ENCODE measurements at places on chromosomes 6 and 20.

GRCh38 chr6:112603726-112604125, 256.6 kb downstream of the RFPL4B start:
- DNase-seq: no peak

- no peak for DNase-seq
Measured at GRCh38 chr6:14060971-14061370, 56.6 kb upstream of the CD83 start.

DNA sequence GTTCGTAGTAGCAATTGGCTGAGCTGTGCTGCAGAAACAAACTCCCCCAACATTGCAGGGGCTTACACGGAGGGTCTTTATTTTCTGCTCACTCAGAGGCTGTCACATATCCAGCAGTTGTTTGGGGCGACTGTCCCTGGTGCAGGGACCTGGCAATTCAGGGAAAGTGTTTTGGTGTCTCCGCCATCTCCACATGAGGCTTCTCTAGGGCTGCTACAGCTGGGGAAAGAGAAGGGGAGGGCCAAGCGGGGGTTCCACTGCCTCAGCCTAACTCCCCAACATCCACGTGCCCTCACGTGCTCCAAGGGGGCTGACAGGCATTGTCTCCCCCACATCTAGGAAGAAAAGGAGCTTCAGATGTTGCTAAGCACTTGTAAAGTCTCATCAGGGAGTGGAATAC, 61.3 kb upstream of the NXT1 start:
- no peak for DNase-seq

GRCh38 chr20:10277616-10278015, 59.0 kb downstream of the SNAP25 start:
- DNase-seq: no peak

DNA sequence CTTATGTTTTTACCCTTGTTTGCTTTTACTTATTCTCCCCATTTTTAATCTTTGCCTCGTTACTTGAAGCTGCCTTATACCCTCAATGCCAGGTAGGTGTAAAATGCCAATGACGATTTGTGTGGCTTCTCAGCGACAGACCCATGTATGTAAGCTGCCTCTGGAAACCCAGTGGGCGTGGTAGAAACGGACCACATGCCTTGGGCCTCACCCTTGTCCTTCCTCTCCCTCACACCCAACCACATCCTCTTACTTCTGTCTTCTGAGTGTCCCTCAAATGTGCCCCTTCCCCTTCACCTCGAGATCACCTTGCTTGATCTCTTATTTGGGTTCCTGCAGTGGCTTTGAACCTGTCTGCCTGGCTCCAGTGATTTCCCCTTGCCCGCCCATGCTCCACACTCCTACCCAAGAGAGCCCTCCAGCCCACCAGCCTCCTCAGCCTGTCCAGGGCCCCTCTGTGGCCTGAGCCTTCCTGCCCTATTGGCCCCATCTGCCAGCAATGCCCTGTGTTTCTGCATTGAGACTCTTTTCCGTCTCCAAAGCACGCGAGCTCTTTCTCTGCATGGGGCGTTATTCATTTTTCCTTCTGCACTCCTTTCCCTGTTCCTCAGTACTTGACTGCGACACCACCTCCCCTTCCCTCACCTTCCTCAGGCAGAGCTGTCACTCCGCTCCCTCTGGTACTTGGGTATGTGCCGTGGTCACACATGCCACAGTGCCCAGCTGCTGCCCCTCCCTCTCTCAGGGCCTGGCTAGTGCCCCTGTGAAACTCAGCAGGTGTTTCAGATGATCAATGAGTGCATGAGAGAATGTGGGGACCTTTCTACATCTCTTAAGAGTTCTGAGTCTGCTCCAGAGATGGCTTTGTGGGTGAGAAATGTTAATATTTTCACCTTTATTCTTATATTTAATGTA, 115.4 kb downstream of the SLX4IP start:
- DNase-seq: no peak

DNA sequence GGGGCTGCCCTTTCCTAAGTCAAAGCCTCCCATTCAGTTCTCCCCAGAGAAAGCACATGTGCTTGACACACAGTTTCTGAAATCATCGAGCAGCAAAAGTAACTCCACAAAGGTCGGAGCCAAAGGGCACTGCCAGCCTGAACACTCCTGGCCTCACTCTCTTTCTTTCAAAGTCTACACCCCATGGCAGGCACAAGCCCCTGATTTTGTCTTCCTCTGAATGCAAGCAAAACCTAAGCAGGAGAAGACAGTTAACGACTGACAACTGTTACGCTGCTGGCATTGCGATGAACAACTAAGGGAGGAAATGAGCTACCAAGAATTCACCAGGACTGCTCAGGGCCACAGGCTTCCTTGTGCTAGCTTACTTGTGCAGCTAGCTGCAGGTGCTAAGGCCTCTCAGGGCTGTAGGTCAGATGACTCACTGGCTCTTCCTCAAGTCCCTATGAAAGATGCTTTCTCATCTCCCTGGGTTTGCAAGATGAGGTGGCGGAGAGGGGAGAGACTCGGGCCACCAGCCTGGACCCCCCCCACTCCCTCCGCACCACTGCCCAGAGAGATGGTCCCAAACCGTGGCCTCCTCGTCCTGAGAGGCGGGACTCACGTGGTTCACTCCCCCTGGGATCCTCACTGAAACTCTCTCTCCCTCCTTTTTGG, 208.2 kb downstream of the DLL1 start:
- DNase-seq: no peak

DNA sequence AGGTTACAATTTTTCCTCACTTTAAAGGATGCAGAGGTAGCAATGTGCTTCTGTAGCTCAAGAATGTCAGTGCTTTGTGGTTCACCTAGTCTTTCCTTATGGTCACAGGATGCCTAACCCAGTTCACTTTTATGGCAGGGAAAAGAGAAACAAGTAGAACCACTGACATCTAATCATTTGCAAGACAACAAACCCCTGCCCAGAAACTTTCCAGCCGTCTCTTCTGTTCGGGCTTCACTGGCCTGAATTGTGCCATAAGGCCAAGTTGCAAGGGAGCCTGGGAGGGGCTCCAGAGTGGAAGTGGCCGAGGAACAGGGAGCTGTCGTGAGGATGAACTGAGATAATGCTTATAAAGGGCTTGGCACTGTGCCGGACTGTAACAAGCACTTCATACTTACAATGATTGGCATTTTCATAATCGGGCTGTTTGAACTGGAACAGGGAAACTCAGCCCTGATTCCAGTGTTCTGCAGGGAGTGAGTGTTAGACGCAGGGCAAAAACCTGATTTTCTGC, 212.6 kb downstream of the BCAS1 start:
- DNase-seq: no peak

- no peak for DNase-seq
Measured at GRCh38 chr6:96702626-96703025, 134.7 kb downstream of the GPR63 start.

DNA sequence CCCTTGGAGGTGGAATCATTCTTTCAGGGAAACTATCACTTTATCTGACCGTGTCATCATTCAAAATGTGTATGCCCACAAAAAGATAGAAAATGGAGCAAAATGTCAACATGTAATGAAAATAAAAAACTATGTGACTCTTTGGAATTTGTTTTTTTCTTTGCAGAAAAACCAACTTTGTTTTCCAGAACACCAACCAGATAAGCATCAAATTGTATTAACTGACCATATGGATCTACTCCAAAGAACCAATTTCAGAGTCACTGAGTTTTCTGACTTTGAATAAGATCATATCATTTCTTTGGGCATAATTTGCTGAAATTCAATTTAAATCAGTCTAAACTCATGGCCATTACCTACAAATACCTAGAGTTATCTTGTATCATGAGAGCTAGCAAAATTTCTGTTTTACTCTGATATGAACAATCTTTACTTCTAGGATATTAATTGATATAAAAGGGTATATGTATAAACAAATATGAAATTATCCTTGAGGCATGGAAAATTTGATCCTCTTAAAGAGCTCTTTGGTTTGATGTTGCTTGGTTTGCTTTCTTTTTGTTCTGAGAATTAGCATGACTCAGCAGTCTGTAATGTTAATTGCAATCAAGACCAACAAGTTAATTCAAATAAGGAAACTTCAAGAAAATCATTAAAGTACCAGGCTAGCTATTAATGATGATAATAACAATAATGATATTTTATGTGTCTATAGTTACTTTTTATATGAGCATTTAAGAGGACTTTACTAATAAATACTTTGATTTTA, 444.4 kb upstream of the MARCKS start:
- DNase-seq: no peak

DNA sequence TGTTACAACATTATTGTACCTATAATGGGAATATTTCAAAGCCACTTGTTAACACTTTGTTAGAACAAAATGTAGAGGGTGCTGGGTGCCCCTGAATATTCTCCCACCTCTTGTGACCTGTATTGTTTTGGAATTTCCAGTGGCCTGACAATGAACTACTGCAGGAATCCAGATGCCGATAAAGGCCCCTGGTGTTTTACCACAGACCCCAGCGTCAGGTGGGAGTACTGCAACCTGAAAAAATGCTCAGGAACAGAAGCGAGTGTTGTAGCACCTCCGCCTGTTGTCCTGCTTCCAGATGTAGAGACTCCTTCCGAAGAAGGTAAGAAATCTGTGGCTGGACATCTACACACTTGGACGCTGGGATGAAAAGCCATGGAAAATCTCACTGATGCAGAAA, 28.9 kb downstream of the PLG start:
- DNase-seq: no peak

- no peak for DNase-seq
Measured at GRCh38 chr6:84779380-84779779, 15.0 kb upstream of the TBX18 start.

DNA sequence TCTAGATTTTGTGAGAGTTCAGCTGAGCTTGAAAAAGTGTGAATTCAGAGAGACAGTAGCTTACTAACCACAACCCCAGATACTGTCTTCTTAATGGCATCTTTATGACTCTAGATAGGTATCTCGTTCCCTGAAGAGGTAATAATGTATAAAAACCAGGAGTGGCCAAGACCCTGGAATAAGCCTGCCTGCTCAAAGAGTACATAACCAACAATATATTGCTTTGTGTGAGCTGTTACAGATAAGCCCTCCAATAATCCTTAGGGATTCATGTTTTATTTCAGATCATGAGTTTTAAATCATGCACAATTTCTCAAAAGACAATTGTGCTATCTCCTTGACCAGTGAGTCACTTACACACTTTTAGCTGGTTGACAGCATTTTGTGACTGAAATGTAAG, 327.8 kb upstream of the ADGRB3 start:
- DNase-seq: no peak

DNA sequence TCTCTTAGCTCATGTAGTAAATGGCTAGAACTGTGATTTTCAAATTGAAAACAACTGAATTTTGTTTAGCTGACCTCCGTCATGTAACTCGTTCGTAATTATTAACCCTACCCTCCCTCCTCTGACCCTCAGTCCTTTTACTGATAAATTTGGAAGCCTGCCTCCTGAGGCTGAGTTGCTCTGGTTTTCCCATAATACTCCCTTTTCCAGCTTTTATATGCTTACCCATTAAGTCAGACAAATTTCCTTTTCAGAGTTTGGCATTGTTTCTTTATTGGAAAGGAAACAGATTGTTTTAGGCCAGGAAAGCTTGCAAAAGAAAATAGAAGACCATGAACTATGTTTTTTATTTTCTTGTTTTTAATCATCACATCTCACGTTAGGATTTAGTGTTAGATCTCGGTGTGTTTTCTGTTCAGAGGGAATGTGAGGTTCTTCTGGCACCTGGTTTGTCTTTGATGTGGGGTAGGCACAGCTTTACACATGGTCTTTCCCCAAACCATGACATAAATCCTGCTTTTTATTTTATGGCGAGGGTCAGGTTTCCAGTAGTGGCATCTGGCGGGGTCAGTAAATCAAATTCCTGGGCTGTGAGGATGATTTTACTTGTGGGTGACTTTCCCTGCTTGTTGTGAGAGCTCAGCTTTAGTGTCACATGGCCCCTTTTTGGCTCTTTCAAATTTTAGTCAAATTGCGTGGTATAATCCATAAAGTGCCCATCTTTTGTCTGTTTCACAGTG, 24.5 kb downstream of the PLCB4 start:
- DNase-seq: no peak

- no peak for DNase-seq
Measured at GRCh38 chr6:24149836-24150235, 23.8 kb downstream of the NRSN1 start.

DNA sequence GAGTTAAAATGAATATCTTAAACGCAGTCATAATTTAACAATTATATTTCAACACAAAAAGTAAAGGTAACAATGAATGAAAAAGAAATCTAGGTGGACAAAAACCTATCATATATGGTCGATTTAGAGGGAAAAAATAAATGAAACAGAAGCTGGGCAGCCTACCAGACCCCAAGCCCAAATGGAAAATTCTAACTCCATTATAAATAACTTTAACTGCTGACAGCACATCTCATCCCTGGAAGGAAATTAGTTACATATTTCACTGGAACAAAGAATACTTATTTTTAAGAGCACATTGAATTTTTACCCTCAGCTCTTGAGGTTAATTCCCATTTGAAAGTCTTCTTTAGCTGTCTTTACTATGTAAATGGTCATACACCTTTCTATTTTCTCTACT, 39.1 kb downstream of the COL12A1 start:
- DNase-seq: no peak

GRCh38 chr6:31473780-31474761, 23.9 kb upstream of the MICB start:
- no peak for DNase-seq

DNA sequence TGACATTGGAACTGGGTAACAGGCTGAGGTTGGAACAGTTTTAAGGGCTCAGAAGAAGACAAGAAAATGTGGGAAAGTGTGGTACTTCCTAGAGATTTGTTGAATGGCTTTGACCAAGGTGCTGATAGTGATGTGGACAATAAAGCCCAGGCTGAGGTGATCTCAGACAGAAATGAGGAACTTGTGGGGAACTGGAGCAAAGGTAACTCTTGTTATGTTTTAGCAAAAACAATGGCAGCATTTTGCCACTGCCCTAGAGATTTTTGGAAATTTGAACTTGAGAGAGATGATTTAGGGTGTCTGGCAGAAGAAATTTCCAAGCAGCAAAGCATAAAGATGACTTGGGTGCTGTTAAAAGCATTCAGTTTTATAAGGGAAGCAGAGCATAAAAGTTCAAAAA, 474.7 kb upstream of the ADGRB3 start:
- no peak for DNase-seq

GRCh38 chr20:38201356-38201755, 36.3 kb upstream of the TGM2 start:
- no peak for DNase-seq

DNA sequence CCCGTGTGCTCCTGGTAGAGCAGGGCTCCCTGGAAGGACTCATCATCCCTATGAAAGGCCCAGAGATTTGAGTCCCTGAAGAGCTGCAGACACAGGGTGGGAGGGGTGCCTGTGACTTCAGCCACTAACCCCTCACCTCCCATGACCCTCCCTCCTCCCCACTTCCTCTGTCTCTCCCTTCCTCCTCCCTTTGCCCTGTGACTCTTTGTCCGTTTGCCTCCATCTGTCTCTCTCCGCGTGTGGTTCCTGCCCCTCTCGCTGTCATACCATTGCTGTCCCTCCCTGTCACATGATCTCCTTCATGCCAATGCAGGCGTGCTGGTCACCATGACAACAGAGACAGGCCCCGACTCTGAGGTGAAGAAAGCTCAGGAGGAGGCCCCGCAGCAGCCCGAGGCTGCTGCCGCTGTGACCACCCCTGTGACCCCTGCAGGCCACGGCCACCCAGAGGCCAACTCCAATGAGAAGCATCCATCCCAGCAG, 19.0 kb downstream of the EPB41L1 start:
- no peak for DNase-seq

Measured in stimulated activated CD8-positive, alpha-beta memory T cell treated with anti-CD3 and anti-CD28 coated beads, Interleukin-7, amount 100 ng/mL, for 1 hour (primary cell).